ENCODE measurements at places on chromosomes 7 and 10.
A peak's percentile ranks its signal among the peaks of the same experiment; 100 is the strongest.

GRCh38 chr7:128164061-128164954 lies 76.8 kb upstream of the LEP start:
- no peak for DNase-seq

DNA sequence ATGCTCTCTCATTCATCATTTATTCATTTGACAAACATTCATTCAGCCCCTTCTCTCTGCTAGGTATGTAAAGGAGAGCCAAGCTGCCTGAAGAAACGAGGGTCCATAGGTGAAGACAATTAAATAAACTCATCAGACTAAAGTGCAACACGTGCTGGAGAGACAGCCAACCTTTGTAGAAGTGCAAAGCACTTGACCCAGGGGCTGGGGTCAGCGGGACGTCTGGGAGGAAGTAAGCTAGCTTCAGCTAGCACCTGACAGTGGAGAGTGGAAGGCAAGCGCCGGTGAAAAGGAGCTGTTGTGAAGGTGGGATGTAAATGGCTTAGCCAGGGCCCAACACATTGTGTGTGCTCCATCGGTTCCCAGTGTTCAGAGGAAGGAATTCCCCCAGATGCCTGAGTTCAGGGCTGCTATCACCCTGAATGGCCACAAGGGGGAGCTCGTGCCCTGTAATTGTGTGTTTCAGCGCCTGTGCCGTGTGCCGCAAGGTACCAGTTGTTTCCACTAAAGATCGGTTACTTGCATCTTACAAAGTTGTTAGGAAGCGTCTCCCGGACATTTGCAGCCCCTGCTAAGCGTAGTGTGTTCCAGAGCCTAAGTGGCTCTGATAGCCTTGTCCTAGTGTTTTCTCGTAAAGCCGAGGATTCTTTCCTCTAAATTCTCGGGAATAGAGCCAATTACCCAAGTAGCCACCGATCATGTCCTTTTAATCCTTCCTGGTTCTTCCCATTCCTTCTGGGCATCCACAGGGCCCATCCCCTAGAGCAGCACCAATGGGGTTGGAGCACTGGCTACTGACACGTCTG lies 30.6 kb downstream of the TLX1 start:
- DNase-seq, result peak; percentile 48

DNA sequence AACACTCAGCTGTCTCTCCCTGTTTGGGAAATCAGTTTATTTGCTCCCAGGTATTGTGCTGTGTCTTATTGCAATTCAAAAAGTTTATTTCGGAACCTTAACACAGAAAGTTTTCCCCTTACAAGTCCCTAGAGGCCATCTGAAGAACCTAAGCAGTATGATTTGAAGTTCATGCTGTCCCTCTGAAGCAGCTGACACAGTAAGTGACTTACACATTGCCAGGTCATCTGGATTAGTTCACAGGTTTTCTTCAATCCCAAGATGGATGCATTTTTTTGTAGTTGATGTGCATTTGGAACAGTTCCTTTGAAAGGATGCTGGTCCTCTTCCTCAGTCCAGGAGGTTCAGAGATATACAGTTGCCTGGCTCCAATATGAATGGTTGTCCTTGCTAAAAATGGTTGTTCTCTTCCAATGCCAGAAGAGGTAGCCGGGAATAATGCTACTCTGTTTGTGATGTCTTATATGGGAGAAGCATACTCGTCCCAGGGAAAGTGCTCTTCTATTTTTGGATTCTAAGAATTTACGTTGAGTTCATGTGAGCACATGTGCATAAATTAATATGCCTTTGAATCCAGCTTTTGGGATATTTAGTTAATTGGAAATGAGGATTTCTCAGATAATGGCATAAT lies 183.5 kb upstream of the PHYHIPL start:
- no peak for DNase-seq

GRCh38 chr7:71130031-71130679 lies 1.8 kb upstream of the GALNT17 start:
- DNase-seq, result no peak

DNA sequence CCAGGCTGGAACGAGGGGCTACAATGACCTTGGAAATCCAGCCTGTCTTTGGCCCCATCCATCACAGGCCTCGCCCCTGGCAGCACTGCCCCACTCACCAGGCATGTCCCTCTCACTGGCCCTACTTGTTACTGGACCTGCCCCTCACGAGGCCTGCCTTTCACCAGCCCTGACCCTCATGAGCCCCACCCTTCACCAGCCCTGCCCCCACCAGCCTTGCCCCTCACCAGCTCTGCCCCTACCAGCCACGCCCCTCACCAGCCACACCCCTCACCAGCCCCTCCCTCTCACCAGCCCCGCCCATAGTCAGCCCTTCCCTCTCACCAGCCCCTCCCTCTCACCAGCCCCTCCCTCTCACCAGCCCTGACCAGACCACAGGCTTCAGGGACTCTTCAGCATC lies 57.8 kb downstream of the COL26A1 start:
- no peak for DNase-seq

- no peak for DNase-seq
These were observed 11.1 kb upstream of the LRRC27 start for GRCh38 chr10:132320654-132321469.

DNA sequence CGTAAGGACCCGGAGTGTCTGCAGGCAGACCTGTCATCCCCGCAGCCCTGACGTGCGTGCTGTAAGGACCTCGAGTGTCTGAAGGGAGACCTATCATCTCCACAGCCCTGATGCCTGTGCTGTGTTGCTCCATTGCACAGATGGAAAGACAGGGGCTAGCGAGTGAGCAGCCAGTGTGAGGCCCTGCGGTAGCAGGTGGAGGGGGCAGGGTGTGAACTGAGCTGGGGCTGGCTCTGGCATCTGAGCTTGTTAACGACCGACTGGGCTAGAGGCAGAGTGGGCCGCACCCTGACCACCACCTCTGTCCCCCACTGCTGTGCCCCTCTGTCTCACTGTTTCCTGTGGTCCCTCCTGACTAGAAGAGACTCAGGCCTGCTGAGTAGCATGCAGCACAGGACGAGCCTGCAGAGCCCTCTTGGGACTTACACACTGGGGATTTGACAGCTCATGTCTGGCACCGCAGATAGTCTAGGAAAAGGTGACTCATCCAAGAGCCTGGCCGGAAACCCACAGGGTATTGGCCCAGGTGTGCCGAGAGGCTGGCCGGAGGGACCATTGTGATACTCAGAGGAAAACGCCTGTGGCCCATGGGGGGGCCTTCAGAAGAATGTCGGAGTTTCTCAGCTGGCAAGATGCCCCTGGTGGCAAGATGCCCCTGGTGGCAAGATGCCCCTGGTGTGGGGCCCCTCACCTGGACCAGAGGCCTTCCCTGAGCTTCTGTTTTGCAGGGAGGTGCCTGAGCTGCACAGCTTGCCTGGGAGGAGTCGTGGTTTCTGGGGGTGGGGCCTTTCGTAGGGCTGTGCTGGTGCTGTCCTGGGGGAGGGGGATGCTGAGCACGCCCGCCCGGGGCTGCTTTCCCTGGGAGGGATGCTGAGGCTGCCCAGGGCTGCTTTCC lies 34.3 kb downstream of the INPP5A start:
- peak; percentile 24 for DNase-seq

- DNase-seq, result no peak
These were observed 649 bp downstream of the ACTR3B start for GRCh38 chr7:152759949-152760853.

DNA sequence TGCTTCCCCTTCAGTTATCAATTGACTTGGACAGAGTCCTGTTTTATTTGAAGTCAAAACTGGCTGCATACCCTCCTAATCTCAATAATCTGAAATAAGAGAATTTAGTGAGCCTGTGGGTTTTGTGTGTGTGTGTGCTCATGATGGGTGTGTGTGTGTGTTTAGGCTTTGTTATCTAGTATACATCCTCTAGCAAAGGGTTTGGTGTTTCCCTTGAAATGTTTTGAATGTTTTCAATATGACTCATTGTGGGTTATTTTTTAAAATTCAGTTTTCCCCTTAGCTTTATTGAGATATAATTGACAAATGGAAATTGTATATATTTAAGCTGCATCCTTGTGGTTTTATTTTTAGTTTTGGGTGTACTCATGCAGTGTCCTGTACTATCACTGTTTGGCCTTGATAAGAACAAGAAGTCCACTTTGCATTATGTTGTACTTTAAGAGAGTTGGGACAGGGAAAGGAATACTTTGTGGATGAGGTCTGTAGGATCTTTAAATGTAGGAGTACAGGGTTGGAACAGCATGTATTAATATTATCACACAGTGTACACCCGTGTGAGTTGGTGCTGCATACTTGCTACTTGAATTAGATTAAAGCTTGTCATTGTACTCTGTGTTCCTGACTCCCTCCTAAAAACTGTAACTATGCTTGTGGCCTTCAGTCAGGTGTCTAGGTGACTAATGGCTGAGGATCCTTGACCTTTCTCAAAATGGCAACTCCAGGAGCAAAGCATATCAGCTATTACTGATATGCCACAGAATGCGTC lies 58.3 kb downstream of the VCL start:
- DNase-seq, result no peak

GRCh38 chr7:117155694-117156093 lies 167.2 kb downstream of the WNT2 start:
- no peak for DNase-seq

DNA sequence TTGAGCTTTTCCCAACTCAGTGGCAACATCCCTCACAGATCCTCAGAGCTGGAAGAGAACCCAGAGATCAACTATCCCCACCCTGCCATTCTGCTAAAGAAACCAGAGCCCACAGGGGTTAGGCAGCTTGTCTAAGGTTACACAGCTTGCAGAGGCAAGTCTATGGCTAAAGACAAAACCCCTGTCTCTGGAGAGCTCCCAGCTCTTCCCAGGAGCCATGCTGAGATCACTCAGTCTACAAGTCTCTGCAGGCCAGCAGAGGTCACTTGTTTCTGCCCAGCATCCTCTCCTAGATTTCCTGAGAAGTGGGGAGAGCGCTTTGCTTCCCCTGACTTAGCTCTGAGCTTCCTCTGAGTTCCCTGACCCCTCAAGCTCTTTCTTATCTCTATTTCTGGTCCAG lies 28.5 kb upstream of the LOXL4 start:
- no peak for DNase-seq

DNA sequence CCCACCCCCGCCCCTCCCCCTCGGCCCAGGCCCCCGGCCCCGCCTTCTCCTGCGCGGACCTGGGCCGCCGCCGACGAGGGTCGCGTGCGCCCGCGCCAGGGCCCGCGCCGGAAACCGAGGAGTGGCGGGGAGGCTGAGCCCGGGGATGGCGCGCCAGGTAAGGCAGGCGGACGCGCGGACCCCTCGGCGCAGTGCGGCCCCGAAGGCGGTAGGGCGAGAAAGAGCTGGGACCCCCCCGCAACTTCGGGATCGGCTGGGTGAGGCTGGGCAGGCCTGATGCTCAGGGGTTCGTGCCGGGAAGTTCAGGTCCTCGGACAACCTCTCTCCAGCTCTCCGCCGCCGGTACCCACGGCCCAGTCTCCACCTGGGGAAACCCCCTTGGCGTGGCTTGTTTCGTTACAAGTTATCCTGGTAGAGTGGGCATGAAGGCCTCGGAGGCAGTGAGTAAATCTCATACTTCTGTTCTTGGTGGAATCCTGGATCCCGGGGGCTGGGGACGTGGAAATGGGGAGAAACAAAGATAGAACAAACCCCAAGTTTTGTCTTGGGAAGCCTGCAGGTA lies 58.4 kb downstream of the ZNF467 start:
- no peak for DNase-seq

DNA sequence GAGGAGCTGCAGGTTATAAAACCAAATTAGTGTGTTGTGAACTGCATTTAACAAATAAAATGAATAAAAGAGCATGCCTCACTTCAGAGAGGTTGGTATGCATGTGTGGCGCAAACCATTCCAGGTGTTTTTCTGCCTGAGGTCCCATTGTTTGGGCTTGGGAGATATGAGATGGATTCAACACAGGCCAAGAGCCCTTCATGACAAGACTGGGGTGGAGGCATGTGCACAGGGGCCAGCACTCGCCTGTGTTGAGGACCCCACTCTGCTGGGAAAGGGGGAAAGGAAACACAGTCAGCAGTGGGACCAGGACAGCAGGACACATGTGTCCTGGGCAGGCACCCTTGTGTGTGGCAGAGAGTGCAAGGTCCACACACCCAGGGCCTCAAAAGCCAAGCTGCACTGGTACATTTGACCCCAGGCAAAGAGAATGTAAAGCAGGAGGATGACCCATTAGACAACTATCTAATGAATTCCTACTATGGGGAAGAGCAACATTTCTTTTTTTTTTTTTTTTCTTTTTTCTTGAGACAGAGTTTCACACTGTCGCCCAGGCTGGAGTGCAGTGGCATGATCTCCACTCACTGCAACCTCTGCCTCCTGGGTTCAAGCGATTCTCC lies 9.2 kb upstream of the SLC18A3 start:
- no peak for DNase-seq

GRCh38 chr10:42646687-42647640 lies 8.6 kb upstream of the ZNF33B start:
- no peak for DNase-seq

GRCh38 chr10:58667658-58668310 lies 155.1 kb downstream of the BICC1 start:
- DNase-seq, result no peak

DNA sequence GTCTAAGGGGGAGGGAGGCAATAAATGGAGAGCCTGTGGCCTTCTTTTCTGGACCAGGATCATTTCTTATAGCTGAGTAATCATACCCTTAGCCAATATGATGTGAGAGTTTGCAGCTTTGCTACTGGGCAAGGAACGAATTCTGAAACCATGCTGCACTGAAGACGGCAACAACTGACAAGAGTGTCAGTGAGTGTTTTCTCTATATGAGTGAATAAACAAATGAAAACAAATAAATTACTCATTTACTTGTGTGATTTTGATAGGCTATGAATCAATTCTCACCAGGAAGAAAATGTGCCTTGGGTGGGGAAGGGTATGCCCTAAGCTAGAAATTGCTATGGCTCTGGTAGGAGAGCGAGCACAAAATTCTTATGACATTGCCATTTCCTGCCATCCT lies 79.4 kb upstream of the LRRN3 start:
- no peak for DNase-seq

DNA sequence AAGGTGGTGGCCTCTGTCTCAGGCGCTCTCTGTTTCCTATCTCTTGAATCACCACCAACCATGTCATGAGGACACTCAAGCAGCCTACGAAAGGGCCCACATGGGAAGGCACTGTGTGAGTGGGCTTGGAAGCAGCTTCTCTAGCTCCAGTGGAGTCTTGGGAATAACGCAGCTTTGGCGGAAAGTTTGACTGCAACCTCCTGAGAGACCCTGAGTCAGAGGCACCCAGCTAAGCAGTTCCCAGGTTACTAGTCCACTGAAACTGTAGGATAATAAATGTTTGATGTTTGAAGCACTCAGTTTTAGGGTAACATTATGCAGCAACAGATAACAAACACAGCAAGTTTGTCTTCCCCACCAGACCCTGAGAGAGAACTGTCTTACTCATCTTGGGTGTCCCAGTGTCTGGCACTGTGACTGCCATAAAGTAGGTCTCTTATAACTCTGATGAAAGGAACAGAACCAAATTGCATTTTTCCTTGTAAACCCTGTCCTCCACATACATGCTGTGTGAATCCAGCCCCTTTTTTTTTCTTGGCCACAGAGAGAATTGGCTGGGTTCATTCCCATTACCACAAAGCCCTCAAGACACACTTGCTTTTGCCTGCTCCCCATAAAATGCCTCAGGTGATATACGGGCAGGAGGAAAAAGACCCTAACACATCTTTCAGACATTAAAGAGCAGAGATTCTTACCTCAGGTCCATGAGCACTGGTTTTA lies 185.5 kb downstream of the ZNF365 start:
- DNase-seq, result no peak

Measured in activated naive CD8-positive, alpha-beta T cell treated with anti-CD3 and anti-CD28 coated beads, Interleukin-2, amount 50 U/mL, for 16 hours (primary cell).